ENCODE measurements at places on chromosomes 1 and 21.

GRCh38 chr1:222546091-222546490 lies 1.8 kb downstream of the HHIPL2 start:
- no peak for DNase-seq

DNA sequence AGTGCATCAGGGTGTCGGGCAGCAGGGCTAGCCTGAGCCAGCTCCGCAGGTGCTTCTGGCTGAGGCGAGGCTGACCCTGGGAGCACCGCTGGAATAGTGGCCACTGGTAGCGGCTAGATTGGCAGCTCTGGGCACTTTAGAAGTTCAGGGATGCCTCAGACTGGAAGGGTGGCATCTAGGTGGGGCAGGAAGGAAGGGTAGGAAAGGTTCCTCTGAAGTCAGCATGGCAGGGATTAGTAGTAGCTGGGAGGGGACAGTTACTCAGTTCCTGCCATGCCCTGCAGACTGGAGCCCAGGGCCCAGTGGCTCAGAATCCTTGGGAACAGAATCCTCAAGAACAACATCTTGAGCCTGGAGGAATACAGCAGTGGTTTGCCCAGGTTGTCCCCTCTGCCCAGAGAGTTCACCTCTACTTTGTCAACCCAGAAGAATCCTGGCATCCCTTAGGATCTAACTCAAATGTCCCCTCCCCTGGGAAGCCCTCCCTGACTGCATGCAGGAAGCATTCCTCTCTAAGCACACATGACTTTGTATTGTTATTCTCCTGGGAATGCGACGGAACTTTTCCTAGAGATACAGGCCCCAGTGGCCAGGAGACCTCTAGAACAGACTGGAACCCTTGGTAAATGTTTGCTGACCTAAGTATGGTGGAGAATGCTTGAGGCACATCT lies 39.5 kb upstream of the BCAR3 start:
- DNase-seq: no peak

DNA sequence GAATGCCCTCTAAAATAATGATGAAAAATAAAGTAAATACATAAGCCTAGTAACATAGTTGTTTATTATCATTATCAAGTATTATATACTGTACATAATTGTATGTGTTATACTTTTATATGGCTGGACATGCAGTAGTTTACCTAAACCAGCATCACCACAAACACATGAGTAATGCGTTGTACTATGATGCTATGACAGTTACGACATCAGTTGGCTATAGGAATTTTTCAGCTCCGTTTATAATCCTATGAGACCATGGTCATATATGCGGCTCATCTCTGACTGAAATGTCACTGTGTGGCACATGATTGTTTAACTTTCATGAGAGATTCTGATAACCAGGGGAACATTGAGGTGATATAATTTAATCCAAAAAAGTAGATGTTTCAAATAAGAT lies 352.1 kb downstream of the ST6GALNAC3 start:
- no peak for DNase-seq

DNA sequence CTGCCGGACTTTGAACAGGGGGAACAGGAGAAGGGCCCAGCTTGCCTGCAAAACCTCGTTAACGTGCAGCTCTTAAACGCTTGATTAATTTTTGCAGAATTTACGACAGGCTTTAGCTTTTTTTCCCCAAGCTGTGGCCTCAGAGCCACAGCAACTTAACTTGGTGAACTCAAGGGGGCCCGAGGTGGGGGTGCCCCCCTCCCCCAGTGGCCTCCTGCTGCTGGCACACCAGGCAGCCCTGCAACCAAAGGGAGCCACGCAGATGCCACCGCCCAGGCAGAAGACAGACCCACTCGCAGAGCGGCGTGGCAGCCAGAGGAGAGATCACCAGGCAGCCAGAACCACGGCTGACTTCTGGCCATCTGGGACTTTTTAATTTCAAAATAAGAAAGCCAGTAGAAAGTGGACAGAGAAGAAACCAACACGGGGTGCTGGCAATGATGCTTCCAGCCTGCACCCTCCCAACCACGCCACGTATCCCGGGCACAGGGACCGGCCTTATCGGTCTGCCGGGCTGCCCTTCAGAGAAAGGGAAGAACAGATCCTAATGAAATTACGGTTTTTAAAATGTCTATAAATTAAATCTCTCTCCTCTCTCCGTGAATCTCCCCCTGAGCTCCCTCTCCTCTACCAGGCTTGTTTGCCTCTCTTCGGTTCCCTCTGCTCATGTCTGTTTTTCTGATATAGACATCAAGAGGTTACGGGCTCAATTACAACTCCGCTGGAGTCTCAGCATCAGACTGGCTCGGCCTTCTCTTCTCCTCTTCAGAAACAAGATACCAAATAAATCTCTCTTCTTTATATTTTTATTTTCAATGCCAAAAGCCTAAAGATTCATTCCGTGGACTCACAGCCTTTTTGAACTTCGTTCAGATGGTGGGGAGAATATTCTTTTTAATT lies 6.4 kb downstream of the CASZ1 start:
- DNase-seq: no peak

- no peak for DNase-seq
Observed at GRCh38 chr21:45128613-45129188, 54.3 kb downstream of the ADARB1 start.

DNA sequence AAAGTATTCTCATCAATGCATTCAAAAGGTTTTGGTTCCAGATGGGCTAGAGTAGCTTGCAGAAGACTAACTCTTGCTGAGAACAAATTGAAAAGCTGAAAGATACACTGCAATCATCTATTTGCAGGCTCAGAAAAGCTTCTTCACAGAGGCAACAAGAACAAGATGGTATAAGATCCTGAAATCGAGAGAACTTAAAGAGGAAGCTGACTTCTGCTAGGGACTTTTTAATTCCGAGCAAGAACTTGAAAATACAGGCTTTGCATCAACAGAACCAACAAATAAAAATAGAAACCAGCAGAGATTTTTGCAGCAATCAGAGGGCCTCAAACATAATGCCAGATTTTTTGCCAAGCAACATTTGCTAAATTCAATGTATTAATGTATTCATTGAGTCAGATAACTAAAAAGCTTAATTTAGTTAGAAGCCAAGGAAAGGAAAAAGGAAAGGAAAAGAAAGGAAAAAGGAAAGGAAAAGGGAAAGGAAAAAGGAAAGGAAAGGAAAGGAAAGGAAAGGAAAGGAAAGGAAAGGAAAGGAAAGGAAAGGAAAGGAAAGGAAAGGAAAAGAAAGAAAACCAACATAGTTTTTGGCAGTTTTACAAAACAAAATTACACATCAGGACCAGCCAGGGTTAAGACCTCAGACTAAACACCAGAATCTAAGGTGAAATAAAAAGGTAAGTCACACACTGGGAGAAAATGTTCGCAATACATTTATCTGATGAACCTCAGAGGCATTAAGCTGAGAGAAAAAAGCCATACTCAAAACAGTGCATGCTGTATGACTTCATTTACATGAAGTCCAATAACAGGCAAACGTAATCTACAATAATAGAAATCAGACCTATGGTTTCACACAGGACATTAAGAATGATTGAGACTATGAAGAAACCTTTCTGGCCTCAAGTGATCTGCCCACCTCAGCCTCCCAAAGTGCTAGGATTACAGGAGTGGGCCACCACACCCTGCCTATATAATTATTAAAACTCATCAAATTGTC lies 42.6 kb downstream of the FAF1 start:
- no peak for DNase-seq

DNA sequence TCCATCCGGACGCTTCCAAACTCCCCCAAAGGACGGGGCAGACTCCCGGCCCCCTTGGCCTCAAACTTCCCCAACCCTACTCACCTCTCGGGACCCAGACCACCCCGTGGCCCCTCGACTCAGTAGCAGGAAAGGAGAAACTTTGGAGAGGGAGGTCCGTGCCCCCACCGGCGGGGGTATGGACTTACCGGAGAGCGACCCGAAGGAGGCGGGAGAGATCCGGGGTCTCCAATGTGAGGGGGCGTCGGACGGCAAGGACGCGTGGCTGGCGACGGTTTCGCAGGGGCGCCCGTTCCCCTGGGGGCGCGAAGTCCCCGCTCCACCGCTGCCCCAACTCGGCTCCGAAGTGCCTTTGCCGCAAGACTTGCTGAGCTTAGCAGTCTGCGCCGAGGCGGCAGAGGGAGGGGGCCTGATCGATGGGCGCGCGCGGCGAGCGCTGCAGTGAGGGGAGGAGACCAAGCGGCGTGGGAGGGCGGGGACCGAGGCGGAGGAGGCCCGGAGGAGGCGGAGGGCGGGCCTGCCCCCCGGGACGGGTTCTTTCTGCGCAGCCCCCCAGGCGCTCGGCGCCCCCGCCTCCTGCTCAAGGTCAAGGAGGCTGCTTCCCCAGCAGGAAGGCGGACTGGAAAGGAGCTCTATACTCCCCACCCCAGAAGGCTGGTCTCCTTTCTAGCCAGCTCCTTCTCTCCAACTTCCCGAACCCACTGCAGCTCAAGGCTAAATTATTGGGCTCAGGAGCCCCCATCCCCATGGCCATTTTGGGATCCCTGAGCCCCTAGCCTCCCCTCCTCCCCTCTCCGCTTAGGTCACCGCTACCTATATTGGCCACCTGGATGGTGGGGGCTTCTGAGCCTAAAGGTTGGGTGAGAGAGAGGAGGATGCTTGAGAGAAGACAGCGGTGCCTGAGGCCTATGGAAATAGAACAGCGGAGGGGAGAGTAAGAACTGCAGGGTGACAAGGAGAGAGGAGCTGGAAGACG lies at the start of gene SYT2:
Gene SYT2 (minus strand): TSS at position 385 of the 976 bp plus-strand sequence. CDS start 104,682 bp downstream, outside the sequence.
- DNase-seq: peak; percentile 15
